Erythroblast (primary cell): ENCODE measurements at places on chromosomes 4 and X.

DNA sequence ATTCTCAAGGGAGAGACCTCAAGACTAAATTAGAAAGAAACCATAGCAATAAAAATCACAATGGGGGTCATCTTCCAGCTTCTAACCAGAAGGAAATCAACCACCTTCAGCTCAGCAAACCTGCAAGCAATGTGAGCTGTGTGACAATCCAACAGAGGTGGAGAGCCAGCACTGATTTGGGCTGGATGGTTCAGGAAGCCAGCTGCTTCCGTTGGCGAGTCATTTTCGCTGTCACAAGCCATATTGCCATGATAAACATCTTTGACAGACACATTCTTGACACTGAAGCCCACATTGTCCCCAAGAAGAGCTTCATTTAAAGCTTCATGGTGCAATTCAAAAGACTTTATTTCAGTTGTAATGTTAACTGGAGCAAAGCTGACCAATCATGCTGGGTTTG, 22.7 kb downstream of the F8A1 start:
- DNase-seq, result no peak

DNA sequence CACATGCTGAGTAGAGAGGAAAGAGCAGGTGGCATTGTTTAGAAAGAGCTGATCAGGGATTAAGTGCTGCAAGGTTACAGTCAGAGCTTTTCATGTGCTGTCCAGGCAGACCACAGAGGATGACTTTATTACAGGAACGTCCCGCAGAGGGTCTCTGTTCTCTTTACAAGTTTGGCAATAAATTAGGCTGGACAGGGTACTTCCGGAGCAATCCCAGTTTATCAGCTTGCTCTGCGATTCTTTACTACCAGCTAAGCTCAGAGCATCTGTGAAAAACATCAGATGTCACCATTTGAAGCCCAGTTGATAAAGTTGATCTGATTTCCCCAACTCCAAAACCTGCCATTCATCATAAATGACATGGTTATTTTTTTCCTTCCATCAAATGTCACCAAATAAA, 633.1 kb downstream of the NLGN4X start:
- DNase-seq, result no peak

GRCh38 chr4:181301735-181302710, 941.2 kb upstream of the TENM3 start:
- peak; percentile 65 for DNase-seq

- DNase-seq, result no peak
These were observed 27.2 kb upstream of the SMARCA5 start for GRCh38 chr4:143486314-143486713.

- no peak for DNase-seq
These were observed 1114.5 kb upstream of the LCORL start for GRCh38 chr4:19135895-19136633.

DNA sequence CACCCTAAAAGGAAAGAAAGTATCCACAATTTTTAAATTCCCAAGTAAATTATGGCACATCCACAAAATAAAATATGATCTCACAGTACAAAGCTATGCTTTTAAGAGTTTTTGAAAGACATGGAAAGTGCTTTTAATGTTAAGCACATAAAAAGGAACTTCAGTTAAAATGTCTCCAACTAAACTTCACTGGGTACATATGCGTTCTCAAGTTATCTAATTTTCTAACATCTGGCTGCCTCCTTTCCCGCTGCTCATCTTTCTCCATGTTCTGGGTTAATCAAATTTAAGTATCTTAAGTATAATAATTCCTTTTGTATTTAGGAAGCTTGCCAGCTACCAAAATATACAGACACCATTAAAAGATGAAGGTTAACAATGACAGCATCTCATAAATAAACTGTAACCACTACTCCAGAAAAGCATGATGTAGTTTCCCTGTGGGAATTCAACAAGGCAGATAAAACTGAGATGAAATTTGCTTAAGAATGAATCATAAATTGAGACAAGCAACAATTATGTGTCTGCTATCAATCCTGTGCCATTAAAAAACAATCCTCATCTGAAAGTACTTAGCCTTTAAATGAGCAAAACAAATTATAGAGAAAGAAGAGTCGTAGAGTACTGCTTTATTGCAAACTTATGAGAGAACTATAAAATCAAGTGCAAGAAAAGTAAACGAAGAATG, 25.1 kb downstream of the PRSS12 start:
- DNase-seq, result no peak

GRCh38 chr4:168811207-168811606, 198.8 kb downstream of the CBR4 start:
- no peak for DNase-seq

DNA sequence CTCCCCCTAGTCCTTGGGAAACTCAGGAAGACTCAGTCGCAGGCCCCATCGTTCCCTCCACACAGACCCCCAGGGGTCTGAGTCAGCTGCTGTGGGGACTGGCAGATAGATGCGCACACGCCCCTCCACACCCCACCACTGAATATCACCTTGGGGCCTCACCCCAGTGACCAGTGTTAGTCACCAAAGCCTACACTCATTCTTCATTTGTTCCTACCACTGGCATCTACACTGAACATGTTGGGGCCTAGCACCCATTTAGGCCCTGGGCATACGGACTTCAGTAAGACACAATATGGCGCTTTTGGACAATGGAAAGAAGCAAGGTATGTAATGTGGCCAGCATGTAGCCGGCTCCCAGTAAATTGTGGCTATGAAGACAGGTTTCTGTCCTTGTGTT, 154.1 kb upstream of the PJA1 start:
- no peak for DNase-seq

DNA sequence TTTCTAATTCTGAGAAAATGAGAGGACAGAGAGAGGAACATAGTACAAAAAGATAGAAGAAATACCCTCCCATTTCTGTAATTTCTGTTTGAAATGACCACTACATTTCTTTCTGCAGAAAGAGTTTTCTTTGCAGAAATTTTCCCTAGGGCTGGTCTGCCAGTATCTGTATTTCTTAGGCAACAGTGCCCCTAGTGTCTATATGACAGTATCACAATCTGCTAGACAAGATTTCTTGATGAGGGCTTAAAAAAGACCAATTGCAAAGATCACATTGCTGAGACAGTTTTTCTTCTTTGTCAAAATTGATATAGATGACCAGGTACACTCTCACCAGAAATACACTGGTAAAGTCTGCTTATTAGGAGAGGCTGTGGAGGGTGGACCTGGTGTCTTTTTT, 81.0 kb upstream of the ZDHHC15 start:
- DNase-seq, result peak; percentile 5

DNA sequence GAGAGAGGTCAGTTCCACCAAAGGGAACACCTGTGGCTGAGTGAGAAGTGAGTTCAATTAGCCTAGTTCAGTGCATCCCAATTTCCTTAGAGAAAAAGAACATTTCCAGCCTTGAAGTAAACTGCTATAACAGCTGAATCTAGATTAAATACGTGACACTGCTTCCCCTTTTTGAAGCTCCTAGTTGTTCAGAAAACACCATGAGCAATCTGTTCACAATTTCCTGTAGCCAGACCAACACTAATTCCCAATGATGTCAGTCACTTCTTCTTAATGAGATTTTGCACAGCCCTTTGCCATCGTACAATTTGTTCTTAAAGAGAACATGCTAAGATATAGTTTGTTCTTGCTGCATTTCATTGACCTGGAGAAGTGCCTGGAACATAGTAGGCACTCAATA, 144.6 kb upstream of the EDNRA start:
- DNase-seq, result no peak

- DNase-seq, result no peak
These were observed 124.5 kb upstream of the HCCS start for GRCh38 chrX:10986616-10987015.

- DNase-seq, result no peak
These were observed 118.0 kb downstream of the SOWAHB start for GRCh38 chr4:76779740-76780459.

DNA sequence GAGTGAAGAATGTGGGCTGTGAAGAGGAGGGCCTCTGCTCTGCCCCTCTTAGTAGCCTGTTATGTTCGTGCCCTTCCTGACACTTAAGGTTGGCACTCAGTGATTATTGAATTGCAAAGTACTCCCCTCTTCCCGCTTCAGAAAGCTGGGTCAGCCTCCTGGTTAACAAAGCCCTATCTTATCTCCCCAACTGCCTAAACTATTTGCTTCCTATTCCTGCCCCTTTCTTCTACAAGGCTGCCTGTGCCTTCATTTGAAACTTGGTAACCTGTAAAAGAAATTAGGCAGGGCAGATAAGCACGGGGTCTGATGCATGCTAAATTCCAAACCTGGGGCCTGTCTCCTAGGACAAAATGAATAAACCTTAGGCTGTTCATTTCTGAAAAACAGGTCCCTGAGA, 23.1 kb upstream of the TMEM150C start:
- DNase-seq, result no peak

GRCh38 chrX:153649178-153649914, 2.3 kb downstream of the DUSP9 start:
- peak; percentile 48 for DNase-seq

DNA sequence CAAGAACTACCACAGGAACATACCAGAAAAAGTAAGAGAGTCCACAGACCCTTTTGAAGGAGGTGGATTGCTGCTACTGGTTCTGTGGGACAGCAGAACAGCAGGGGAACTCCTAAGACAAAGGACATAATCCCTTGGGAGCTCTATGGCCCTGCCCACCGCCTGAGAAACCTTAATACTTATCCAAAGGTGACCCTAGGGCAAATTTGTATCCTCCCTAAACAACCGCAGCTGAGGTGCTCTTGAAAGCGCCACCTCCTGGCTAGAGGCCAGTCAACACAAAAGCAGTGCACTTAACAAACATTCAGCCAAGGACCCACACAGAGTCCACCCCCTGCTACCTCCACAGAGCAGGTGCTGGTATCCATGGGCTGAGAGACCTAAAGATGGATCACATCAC, 136.8 kb downstream of the ADAM29 start:
- no peak for DNase-seq

GRCh38 chr4:76799718-76800117, 98.2 kb downstream of the SOWAHB start:
- no peak for DNase-seq

DNA sequence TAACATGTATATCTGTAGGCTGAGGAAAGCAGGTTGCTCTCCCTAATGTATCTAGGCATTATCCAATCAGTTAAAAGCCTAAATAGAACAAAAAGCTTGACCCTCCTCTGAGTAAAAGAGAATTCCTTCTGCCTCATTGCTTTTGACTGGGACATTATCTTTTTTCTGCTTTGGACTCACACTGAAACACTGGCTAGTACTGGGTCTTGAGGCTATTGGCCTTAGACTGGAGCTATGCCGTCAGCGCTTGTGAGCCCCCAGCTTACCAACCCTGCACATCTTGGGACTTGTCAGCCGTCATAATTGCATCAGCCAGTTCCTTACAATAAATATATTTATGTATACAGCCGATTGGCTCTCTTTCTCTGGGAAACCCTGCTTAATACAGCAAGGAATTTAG, 206.8 kb upstream of the ARHGAP24 start:
- no peak for DNase-seq

- DNase-seq, result no peak
These were observed 375.6 kb downstream of the FBXW7 start for GRCh38 chr4:152160225-152160800.

DNA sequence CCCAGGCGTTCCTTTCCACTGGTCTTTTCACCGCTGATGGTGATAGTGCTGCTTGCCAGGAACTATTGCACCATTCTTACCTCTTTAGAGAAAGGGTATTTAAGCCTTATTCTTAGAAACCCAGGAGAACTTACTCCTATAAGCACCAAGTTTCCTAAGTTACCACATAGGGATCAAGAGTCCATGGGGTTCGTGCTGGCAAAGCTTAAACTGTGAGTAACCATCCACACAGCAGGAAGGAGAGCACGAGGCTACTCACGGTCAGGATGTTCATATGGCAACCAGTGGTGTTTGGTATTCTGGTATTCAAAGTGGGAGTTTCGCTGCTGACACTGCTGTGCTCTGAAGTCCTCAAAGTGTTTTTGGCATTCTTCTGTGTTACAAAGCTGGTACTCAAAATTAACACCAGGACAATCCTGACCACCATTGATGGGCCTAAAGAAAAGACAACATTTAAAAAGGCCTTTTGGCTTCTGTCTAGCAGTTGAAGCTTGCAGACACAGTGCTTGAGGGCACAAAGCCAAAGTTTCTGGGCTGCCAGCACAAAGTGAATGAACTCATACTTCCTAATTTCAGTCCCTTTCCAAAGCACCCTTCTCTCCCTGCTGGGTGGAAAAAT, 256.9 kb downstream of the ADAMTS3 start:
- DNase-seq, result no peak

DNA sequence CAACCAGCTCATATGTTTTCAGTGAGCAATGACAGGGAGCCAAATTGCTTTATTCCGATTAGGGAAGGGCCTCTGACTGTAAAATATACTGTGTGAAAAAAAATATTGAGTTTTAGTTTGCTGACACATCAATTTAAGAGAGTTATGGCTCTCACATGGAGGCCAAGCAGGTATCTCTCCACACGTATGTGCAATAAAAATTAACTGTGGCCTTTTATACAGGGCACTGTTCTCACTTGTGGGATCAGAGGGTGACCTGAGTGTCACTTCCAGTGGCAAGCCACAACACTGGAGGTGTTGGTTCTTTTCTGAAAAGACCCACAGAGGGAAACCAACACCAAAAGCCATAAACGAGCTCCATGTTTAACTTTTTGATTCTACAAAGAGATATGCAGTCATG, 462.8 kb downstream of the MID1IP1 start:
- DNase-seq, result no peak

GRCh38 chr4:17309567-17310268, 202.2 kb downstream of the QDPR start:
- DNase-seq, result no peak

DNA sequence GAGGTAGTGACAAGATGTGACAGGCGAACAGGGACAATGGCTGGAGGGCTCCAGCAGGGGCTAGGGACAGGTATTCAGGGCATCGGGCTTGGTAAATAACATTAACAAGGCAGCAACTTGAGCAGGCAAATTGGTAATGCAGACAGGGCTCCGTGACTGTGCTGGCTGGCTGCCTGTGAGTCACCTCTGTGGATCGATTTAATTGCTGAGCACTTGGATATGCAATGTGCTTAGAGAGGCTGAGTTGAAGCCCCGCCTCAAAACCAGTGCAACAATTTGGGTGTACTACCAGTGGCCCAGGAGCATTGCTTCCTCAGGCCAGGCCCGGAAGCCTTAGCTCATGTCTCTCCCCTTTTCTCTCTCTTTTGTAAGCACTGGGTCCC, 19.5 kb downstream of the CNGA2 start:
- DNase-seq, result no peak
